Cardiac fibroblast (primary cell): ENCODE measurements at places on chromosomes 12 and 14.
A peak's percentile ranks its signal among the peaks of the same experiment; 100 is the strongest.

GRCh38 chr12:11723993-11724392 is 74.5 kb downstream of the ETV6 start:
- peak; percentile 51 for DNase-seq

DNA sequence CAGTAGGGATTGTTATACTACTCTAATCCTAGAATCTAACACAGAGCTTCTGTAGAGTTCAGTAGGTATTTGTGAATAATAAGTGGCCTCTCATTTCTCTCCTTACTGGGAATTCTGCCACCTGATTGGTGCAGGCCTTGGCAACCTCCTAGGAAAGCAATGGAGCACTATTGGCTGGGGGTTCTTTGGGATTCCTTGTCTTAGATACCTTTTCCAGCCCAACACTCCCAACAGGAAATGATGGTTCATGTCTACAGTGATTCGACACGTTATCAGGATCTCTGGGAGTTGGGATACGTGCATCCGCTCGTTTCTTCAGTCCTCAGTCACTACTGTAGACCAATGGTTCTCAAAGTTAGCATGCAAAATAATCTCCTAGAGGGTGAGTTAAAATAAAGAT is 67.4 kb downstream of the ELK3 start:
- no peak for DNase-seq

DNA sequence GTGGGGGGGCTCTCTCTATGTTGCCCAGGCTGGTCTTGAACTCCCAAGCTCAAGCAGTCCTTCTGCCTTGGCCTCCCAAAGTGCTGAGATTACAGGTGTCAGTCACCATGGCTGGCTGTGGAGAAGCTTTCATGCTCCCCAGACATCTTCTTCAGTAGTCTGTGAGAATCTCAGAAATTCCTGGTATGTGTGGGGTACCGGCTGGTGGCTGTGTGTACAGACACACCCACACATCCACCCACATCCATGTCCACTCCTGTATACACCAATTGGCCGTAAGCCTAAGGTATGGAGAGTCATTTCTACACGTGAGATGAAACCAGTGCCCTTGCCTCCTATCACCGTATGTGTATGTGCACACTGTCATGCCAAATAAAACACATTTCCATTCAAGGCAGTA is 27.8 kb downstream of the GPRC5D start:
- DNase-seq, result no peak

GRCh38 chr12:121592320-121592719 is 11.5 kb upstream of the KDM2B start:
- no peak for DNase-seq

- no peak for DNase-seq
Observed at GRCh38 chr12:68001486-68002466, 12.5 kb downstream of the IFNG-AS1 start.

DNA sequence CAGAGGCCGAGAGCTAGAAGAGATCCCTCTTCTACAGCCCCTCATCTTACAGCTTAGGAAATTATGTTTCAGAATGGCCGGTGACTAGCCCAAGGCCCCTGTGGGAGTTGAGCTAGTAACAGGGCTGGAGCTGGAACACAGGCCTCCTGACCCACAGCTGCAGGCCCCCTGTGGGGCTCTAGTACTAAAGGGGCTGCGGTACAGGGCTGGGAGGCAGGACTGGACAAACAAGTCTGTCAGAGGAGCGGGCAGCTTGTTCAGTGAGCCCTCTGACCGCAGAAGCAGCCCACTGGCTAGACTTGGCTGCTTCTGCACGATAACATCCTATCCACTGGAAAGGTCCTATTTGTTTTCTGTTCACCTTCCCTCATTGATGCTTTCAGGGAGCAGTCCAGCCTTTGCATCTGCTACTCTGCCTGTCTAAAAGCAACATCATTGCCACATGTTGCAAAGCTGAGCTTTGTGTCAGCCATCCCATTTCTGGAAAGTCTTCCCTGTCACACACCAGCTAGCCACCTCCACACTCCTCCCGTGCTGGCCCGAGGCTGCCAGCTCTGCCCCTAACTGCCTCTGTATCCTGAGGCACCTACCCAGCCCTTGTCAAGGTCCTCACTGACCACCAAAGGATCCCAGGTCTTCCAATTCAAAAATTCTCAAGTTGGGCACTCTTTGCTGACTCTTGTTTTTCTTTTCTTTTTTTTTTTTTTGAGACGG is 10.2 kb downstream of the PSMC1 start:
- no peak for DNase-seq

DNA sequence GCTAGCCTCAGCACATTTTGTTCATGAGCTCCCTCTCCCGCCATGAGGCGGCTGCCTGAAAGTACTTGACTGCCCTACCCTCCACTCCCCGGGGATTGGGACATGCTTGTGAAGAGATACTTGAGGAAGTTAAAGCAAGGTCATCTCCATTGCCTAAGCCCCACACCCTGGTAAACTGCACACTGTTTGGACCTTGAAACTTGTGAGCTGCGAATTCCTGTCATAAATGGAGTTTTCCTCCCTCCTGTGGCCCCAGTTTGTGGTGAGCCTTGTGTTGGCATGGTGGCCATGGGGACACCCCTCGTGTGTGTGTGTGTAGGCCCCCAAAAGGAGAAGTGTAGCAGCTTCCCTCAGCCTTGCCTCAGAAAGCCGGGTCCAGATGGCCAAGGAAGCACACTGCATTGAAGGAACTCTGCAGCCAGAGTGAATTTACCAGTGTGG is 395.5 kb downstream of the ZFP36L1 start:
- DNase-seq, result no peak

- no peak for DNase-seq
Observed at GRCh38 chr14:92108345-92109254, 2.2 kb upstream of the ATXN3 start.

DNA sequence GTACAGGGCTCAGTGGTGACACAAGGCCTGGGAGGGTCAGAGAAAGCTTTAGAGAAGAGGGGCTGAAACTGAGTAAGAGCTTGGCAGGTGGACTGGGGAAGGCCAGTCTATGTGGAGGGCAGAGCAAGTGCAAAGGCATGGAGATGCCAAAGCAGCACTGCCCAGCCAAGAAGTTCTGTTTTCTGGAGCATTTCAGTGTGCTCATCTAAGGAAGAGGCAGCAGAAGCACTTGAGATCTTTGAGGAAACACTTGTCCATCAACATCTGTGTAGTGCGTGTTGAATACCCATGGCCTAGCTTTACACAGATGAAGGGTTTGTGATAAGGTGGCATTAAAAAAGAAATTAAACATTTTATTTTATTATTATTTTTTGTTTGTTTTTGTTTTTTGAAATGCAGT is 52.8 kb downstream of the FOS start:
- no peak for DNase-seq

GRCh38 chr14:96261772-96262655 is 6.0 kb downstream of the BDKRB1 start:
- no peak for DNase-seq

DNA sequence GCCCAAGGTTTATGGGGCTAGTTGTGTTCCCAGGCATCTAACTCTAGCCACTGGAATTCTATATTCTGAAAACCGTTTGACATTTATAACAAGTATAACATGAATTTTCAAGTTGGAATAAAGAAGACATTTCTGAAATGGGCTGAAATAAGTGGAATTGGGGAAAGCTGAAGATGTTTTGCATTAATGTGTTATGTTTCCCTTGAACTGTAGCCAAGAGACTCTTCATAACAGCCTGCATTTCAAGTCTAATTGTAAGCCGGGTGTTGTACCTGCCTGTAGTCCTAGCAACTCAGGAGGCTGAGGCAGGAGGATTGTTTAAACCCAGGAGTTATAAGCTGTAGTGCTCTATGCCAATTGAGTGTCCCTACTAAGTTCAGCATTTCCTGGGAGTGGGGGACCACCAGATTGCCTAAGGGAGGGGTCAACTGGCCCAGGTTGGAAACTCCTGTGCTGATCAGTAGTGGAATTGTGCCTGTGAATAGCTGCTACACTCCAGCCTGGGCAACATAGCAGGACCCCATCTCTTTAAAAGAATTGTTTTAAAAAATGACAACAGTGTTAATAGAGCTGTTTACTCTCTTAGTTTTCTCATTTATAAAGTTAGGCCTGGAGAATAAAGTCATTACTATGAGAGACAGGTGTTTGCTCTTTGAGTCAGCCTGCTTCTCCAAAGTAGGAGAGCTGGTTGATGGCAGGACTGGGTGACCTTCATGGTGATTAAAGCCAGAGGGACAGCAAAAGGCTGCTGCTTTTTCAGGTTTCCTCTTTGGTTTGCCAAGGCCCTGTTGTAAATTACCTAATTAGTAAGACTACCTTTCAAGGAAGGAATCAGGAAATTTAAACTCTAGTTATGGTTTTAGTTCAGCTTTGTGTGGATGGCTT is 483.6 kb upstream of the RGS6 start:
- no peak for DNase-seq

GRCh38 chr12:123167329-123167728 is 16.4 kb upstream of the PITPNM2 start:
- DNase-seq, result no peak
